ENCODE measurements at places on chromosomes 1 and 21. TPM values are rescaled to one million over a fixed set of nuclear protein-coding genes. Genes with fewer than 3 reads are reported as not detected.

DNA sequence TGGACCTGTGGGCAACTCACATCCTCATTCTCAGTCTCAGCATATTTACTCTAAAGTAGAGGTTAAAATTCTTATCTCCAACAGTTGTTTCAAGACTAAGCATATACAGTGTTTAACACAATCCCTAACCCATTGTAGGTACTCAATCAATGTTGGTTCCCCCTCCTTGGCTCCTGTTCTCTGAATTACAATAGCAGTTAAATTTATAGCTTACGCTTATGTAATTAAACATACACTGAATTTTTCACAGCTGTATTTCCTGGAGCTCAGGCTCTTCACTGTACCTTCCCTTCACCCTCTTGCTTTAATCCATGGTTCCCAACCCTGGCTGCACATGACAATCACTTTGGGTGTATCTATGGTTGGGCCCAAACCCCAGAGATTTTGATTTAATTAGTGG lies 89.4 kb downstream of the LPAR3 start:
- no peak for DNase-seq

DNA sequence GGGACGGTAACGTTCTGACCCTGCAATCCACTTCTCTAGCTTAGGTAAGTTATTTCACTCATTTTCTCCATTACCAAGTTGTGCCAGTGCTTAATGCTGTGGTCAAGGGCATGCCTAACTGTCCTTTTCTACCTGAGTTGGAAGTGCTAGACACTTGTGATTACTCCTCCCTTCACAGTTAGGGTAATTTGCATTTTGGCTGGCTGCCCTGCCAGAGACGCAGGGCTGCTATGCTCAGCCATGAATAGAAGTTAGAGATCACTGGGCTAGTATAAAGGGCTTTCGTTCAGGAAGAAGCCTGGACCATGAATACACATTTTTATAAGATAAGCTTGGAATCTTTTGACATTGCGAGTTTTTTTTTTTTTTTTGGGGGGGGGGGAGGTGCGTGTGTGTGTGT lies 633.2 kb upstream of the NEGR1 start:
- DNase-seq: no peak

DNA sequence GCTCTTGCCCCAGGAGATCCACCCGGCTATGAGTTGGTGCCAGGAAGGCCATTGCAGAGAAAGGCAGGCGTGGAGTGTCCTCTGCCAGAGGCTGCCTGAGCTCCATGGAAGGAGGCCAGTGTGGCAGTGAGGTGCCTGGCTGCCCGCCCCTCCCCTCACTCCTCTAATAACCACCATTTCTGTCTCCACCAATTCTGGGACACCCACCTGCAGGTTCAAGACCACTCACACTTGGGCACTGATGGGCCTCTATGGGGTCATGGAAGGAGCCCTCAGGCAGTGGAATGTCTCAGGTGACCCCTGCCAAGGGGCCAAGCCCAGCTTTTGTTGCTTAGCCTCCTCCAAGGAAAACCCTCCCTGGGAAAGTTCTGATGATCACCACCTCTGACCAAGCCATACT lies 731.6 kb downstream of the MATN1 start:
- no peak for DNase-seq

DNA sequence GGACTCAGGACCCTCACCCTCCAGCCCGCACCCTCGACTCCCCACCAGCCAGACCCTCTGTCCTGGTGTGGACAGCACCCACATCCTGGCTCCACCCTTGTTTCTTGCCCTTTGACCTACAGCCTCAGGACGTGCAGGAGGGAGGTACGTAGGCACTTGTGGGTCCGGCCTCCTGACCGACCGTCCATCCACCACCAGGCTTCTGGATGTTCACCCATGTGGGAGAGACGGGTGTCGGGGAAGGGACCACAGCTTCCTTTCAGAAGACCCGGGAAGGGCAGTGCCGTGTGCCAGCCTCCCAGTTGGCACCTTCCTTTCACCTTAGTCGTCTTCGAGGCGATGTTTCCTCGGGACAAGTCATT lies 61.4 kb downstream of the PRKCZ start:
- no peak for DNase-seq

- peak; percentile 99 for DNase-seq
Measured at GRCh38 chr1:52574594-52574993, 21.7 kb upstream of the TUT4 start.

DNA sequence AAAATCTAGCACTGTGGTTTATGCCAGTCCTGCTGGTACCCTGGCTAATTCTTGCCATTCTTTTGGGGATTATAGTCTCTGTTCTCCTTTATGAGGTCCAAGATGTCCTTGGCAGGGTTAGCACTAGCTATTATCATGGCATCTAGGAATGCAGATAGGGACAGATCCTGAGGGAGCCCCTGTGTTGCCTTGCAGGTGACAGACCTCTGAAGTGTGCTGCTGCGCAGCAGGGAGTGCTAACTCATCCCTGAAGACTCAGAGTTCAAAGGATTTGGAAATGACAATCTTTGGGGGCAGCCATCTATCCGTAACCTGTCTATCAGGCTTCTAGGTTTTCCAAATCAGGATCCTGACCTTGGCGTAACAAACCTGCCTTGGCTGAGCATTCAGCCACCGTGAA lies 16.3 kb downstream of the ZFYVE9 start:
- no peak for DNase-seq

DNA sequence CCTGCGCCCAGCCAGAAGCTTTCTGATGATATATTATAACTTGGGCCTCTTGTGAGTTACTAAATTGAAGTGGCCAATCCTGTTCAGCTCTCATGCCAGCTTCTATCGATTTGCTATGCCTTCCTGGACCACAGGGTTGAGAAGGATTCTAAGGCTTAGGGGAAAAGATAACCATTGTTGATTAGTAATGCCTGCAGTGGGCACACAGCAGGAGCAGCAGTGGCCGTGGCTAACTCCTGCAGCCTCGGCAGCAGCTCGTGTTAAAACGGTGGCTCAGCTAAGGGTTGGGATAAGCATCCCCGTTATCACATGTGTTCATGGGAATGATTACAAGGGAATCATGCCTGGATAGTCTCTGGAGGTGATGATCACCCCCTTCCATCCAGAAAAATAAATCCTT lies 20.5 kb upstream of the KCNE2 start:
- DNase-seq: no peak

- DNase-seq: peak; percentile 39
Measured at GRCh38 chr1:227043755-227044154, 103.7 kb downstream of the COQ8A start.

GRCh38 chr1:7290971-7291970 lies 479.8 kb upstream of the VAMP3 start:
- peak; percentile 75 for DNase-seq

GRCh38 chr1:110477041-110477440 lies 26.1 kb downstream of the PROK1 start:
- DNase-seq: peak; percentile 76

GRCh38 chr1:161973924-161974845 lies 49.5 kb downstream of the OLFML2B start:
- DNase-seq: no peak

DNA sequence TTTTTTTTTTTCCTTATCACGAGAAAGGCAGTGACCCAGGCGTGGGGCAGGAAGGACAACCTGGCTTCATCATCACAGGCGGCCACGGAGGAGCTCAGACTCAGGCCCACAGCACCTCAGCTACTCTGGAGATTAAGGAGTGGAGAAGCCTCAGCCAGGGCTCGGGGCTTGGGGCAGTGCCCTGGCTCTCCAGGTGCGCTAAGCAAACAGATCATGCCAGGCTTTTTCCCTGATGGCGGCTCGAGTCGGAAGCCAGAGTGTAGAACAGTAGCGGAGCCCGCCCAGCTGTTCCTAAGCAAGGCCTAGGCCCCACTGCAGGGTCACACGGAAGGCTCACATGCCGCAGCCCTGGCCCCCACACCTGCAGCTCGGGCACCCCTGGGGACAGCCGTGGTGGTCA lies 70.7 kb downstream of the AGPAT3 start:
- no peak for DNase-seq

- no peak for DNase-seq
Measured at GRCh38 chr1:226948996-226949395, 8.9 kb downstream of the COQ8A start.

DNA sequence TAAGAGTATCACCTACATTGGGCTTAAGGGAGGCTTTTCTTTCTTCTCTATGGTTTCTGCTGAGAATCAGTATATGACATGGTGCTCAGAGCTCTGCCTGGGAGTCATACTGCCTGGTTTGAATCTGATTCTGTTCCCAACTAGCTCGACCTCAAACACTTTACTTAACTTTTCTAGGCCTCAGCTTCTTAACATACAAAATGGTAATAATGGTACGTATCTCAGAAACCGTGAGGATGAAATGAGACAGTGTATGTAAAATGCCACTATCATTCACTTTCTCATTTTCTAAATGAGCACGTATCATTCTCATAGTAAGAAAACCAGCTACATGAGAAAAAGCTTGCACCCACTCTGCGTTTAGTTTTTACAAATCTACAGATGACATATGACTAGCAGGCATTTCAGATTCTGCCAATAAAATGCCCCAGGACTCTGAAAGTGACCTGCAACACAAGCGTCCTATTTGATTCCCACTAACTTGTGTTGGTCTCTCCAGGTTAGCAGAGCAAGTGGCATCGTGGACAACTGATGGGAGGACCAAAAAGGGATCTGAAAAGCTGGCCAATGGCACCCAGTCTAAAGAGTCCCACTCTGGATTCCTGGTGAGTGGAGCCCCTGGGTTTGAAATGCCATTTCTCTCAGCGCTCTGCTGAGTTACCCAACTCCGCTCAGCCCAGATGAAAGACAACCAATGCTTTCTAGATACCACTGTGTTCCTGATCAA lies 6.1 kb downstream of the CTNNBIP1 start:
- DNase-seq: no peak

DNA sequence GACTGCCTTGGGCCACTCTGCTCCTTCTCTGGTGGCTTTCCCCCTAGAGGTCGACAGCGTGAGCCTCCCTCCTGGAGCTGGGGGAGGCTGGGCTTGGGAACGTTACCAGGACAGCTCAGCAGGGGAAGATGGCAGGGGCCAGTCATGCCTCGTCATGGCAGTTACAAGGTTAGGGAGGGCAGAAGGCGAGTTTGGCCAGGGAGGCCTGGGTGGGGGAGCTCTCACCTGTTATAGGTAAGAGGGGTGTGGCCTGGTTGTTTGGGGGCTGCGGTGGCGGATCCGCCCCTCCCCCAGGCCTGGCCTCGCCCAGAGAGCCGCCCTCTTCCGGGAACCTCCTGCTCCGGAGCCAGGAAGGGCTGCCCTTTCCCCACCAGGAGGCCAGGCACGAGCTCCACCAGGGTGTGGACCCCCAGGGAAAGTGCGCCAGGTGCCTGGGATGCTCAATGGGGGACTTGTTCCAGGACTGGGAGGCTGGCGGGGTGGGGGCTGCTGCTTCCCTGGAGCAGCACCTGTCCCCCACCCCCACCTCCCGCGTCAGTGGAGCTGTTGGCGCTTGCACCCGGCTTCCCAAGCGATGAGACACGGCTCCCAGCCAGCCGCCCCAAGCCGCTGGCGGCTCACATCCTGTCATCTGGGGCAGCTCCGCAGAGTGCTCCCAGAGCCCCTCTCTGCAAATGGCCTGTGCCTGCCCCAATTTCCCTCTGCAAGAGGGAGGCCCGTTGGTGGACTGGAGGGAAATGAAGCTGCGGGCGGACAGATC lies 23.6 kb upstream of the PKP1 start:
- DNase-seq: peak; percentile 27

The MCOLN2 gene
- total RNA-seq: 1.4 TPM

The SMPDL3B gene
- total RNA-seq: 2.2 TPM

The DIO1 gene
- total RNA-seq: not detected

The CGN gene
- total RNA-seq: 8.8 TPM

All from astrocyte (in vitro differentiated cells and primary cell).